ENCODE measurements at places on chromosomes 4 and X. TPM values are rescaled to one million over a fixed set of nuclear protein-coding genes. Genes with fewer than 3 reads are reported as not detected.

S100G gene
- total RNA-seq, result not detected

WWC2 gene
- total RNA-seq, result 20.3 TPM

MGARP gene
- total RNA-seq, result 0.94 TPM

ARR3 gene
- total RNA-seq, result not detected

DUSP9 gene
- total RNA-seq, result 1.6 TPM

TMPRSS11B gene
- total RNA-seq, result not detected

CXCL11 gene
- not detected for total RNA-seq

SMIM31 gene
- not detected for total RNA-seq

CXorf49 gene
- not detected for total RNA-seq

MAGEE2 gene
- 5.3 TPM for total RNA-seq

PPP2R2C gene
- 60.7 TPM for total RNA-seq

GPRASP1 gene
- total RNA-seq, result 55.4 TPM

CTAG2 gene
- not detected for total RNA-seq

GLRA2 gene
- total RNA-seq, result 86.1 TPM

FGF16 gene
- total RNA-seq, result not detected

CLIC2 gene
- 3.8 TPM for total RNA-seq

NEUROG2 gene
- total RNA-seq, result 13.1 TPM

MAGEB2 gene
- not detected for total RNA-seq

CLNK gene
- not detected for total RNA-seq

PHKA2 gene
- 42.6 TPM for total RNA-seq

RTL9 gene
- 0.63 TPM for total RNA-seq

AMBN gene
- total RNA-seq, result 0.94 TPM

BEND4 gene
- total RNA-seq, result 16.9 TPM

NIPAL1 gene
- 1.3 TPM for total RNA-seq

ZNF827 gene
- total RNA-seq, result 32.6 TPM

ABCG2 gene
- total RNA-seq, result 15.0 TPM

CHST7 gene
- 5.0 TPM for total RNA-seq

KLHL13 gene
- 31.3 TPM for total RNA-seq

All from parietal lobe (tissue), 2 donors.